ENCODE measurements at places on chromosomes 1 and 21.

DNA sequence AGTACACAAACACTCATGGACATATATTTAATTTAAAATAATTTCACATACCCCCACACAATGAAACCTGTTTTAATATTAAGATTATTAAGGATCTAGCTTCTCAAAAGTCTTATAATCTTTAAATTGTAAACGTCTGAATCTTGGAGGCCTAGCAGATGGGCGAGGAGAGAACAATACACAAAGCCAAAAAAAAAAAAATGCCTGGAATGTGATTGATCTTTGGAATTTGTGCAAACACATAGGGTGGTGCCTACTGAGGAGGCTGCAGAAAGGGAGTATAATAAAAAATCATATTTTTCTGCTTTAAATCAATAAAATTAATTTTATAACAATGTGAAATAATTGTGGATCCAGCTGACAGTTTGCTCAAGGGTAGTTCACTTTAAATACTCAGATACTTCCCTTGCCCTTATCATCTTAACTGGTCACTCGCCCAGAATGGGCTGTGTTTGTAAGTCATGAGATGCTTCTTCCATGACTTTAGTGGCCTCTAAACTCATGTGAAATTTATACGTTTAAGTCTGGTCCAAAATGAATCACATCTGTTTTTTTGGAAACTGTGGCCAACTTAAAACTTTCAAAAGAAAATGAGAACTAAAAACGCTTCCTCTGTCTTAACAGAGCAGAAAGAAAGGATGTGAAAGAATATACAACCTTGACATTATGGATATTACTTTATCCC, 802.8 kb upstream of the CXADR start:
- DNase-seq = peak; percentile 76

- no peak for DNase-seq
Observed at GRCh38 chr21:36184545-36184944, 27.9 kb downstream of the DOP1B start.

DNA sequence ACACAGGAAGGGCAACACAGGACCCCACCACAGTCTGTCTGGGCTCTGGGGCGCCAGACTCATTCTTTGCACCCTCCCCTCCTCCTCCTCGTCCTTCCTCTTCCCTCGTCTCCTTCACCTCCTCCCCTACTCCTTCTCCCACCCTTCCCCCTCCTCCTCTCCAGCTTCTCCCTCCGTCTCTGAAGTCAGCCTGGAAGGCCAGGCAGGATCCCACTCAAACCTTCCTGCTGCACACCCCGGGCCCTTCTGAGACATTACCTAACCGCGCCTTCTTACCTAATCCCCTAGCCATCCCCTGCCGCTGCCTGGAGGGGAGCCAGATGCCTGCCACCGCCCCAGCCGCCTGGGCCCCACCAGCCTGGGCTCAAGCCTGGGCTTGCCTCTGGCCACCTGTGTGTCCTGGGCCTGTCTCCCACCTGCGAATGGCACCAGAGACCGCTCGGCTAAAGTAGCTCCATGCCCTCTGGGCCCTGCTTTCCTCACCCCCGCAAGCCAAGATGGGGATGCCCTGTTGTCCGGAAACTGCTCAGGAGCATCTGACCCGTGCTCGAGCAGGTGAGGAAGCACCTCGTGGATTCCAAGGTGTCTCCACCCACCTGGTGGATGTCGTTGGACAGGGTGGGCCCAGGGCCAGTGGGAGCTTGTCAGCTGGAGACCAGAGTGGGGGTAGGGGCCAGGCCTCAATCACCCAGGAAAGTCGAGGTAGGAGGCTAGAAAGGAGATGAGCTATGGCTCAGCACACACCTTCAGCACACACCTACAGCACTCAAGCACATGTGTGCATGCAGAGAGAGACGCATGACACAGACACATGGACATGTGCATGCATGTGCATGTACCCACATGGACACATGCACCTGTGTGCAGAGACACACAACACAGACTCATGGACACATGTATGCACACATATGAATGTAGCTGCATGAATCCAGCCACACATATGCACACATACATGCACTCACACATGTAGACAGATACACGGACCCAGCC, 31.9 kb downstream of the WNT9A start:
- no peak for DNase-seq

- no peak for DNase-seq
Observed at GRCh38 chr1:43101061-43101460, 71.0 kb downstream of the EBNA1BP2 start.

DNA sequence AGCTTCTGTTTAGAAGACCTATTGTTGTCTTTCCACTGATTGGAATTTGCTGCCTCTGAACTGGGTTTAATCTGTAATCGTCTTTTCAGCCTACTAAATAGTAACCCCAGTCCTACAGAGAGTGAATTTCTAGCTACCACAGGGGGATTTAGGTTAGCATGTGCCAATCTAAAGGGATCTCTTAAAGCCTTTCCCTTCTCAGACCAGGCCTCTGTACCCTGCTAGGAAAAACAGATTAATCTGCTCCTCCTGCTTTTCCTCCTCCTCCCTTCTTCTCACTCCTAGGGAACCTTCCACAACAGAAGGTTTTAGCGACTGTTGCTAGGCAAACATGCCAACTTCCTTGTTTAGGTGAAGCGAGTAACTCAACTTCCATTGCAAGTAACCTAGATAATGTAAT, 1.3 kb upstream of the RC3H1 start:
- DNase-seq = no peak

DNA sequence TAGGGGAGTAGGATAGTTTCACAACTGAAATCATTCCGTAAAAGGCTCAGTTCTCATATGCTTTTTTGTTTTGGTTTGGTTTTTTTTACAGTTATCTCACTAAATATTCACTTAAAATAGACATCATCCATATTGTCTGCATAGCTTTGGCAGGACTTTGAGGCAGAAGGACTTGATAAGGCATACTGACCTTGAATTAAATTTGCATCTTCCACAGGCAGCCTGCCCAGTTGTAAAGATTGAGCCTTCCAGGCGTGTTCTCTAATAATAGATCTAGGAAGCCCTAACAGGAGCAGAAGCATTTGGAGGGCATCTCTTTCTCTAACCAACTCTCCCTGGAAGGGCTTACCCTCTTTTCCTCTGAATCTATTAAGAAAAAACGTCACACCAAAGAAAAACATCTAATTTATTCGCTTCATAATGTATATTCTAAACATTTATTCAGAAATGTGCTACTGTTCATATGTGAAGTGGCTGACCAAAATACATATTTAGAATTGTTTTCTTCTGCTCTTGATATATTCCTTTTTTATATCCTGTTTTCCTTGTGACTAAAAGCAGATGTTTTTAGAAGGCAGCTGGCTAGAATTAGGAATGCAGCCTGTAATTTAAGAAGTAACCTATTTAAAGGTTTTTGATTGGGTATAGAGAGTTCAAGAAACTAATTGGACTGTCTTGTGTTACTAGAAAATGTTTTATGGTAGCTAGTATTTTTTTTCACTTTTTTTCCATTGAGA, 20.2 kb downstream of the DESI2 start:
- DNase-seq = peak; percentile 49
